ENCODE measurements at places on chromosomes 7 and 10.

- no peak for DNase-seq
Measured at GRCh38 chr7:47394751-47395252, 187.1 kb downstream of the TNS3 start.

- DNase-seq: peak; percentile 79
Measured at GRCh38 chr7:66631471-66631870, 2.8 kb downstream of the KCTD7 start.

GRCh38 chr10:70991140-70992124 lies 103.1 kb upstream of the PCBD1 start:
- no peak for DNase-seq

DNA sequence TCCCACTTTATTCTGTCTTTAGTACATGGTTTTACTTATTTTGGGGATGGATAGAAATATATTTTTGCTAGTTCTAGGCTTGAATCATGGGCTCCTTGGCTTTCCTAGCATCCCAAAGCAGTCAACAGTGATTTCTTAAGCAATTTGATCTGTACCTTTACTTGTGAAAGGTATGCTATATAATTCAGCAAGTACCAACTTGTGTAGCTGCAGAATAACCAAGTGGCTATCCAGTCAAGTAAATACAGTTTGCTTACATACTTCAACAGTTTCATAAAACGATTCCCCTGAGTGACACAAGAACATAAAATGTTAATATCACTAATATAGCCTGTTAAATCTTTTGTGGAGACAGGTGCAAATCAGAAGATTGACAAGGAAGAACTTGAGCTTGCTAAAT lies 67.2 kb downstream of the PODXL start:
- no peak for DNase-seq

DNA sequence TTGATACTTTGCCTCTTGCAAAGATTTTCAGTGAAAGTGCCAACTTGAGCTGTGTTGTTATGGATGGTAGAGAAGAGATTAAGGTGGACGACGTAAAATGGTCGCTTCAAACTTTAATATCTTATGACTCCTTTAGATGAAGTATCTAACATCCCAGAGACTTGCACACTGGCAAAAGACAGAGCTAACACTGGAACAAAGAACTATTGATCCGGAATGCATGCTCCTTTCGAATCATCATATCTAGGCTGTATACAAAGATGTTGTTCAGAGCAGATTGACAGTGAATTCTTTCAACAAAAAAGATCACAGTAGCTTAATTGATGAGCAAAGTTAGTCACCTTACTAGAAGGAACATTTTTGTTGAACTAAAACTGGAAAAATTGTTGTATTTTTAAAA lies 592.7 kb downstream of the NXPH1 start:
- no peak for DNase-seq

- DNase-seq: peak; percentile 52
Measured at GRCh38 chr7:102811942-102812678, 63.3 kb downstream of the FAM185A start.

GRCh38 chr10:112785089-112785488 lies 165.0 kb upstream of the TCF7L2 start:
- no peak for DNase-seq

- peak; percentile 26 for DNase-seq
Measured at GRCh38 chr7:111508387-111508786, 53.9 kb downstream of the IMMP2L start.

GRCh38 chr7:36512616-36513015 lies 123.0 kb downstream of the ANLN start:
- DNase-seq: peak; percentile 63

GRCh38 chr7:42573881-42574672 lies 337.1 kb upstream of the GLI3 start:
- no peak for DNase-seq

DNA sequence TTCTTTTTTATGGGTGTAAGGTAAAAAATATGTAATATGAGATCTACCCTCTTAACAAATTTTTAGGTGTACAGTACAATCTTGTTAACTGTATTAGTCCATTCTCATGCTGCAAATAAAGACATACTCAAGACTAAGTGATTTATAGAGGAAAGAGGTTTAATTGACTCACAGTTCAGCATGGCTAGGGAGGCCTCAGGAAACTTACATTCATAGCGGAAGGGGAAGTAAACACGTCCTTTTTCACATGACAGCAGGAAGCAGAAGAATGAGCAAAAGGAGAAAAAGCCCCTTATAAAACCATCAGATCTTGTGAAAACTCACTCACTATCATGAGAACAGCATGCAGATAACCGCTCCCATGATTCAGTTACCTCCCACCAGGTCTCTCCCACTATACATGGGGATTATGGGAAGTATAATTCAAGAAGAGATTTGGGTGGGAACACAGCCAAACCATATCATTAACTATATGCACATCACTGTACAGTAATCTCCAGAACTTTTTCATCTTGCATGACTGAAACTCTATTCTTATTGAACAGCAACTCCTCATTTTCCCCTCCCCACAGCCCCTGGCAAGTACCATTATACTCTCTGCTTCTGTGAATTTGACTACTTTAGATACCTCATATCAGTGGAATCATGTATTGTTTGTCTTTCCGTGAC lies 127.4 kb downstream of the WNT2 start:
- peak; percentile 22 for DNase-seq

DNA sequence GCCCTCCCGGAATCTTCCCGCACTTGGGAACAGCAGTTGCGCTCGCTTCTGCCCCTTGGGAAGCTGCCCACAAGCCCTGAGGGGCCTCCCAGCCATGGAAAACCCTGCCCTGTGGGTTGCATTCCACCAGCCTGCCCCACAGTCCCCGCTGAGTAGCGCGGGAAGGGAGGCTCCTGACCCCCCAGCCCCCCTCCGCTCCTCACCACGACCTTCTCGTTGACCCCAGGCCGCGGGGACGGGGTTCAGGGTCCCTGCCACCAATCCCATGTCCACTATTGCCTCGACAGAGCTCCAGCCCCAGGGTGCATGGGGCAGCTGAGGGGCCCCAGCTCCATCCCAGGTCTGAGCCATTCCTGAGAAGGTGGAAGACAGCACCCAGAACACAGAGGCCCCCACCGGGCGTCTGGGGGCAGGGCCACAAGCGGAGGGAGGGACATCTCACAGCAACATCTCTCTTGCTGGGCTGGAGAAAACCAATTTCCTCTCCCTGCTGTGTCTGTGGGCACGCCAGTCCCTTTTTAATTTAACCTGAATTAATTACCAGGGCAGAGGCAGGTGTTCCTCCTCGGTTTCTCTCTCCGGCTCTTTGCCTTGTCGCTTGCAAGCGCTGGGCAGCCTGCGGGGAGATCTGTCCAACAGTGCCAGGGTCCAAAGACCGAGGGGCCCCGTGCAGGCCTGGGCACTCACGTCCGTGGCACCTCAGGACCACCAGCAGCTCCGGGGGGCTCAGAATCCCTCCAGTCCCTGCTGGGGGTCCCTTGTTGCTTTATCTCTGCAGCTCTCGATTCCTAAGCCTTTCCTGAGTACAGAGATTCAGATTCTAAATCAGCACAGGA lies 57.9 kb downstream of the FOXL3 start:
- no peak for DNase-seq

DNA sequence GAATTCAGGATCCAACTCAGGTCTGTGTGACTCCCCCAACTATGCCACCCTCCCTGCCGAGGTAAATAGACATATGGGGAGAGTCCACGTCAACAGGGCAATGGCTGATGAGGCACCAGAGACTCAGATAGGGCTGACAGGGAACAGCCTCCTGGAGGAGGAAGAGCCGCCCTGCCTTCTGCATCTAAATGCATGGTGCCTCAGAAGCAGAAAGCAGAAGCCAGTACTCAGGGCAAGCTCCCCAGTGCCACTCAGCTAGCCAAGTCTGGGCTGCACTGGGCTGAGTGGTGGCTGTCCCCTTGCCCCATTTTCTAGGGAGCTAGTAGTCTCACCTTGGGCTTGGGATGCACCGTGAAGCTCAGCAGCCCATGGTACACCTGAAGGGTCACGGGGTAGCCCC lies 11.0 kb downstream of the RRP12 start:
- no peak for DNase-seq

GRCh38 chr10:8088504-8088903 lies 34.0 kb downstream of the GATA3 start:
- DNase-seq: peak; percentile 65

- DNase-seq: no peak
Measured at GRCh38 chr7:122182081-122182480, 38.0 kb upstream of the AASS start.

DNA sequence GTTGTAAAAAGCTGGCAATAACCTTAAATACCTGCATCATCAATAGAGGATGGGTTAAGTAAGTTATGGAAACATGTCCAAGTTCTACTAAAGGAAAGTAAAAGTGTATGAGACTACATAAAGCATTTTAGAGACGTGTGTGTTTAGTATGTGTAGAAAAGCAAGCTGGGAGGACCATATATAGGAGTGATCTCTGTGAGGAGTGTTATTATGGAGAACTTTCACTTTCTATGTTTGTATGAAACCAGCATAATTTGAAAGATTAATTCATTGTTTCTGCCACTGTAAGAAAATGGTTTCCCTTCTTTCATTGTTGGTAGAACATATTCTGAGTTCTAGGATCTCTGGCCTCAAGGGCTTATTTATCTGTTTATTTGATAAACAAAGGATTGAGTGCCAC lies 19.2 kb upstream of the PDLIM1 start:
- no peak for DNase-seq

DNA sequence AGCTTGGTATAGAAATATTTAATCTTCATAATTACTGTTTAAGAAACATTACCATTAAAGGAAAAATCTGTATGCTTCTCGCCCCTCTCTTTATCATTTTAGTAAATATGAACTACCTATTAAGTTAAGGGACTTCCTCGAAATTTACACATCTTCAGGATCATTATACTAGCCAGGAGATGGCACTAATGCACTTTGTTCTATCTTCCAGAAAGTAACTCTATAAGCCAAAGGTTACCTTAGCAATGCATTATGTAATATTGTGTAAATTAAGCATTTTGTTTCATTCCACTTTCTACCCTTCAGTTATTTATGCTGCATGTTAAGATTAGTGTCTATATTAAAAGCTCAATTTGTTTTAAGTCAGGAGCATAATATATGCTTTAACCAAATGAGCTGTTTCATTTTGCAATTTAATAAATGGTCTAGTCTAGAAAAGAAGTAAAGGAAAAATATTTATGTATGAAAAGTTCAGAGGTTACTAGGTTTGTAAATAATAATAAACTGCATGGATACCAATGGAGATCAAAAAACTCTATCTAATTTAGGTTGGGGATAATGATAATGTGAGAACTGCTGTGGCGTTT lies 128.5 kb downstream of the ANKRD7 start:
- peak; percentile 63 for DNase-seq

GRCh38 chr7:1331561-1332467 lies 99.1 kb downstream of the UNCX start:
- DNase-seq: no peak

GRCh38 chr10:33421789-33422462 lies 87.5 kb upstream of the NRP1 start:
- no peak for DNase-seq

DNA sequence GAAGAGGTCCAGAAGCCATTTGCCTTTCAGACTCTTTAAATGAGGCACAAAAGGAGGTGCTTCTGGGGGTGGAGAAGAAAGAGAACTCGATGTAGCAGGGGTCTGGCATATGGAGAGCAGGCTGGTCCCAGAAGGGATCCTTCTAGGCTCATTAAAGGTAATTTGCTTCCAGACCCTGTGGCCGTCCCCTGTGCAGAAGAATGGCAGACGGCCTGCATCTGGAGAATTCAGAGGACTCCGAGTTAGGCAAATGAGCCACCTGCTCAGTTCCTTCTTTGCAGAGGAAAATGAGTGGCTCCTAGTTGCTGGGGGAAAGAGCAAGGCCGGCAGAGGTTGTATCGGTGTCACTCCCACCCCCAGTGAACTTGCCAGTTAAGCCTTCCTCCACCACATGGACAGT lies 73.8 kb upstream of the FAM180A start:
- no peak for DNase-seq

GRCh38 chr7:113800826-113801225 lies 118.0 kb downstream of the PPP1R3A start:
- no peak for DNase-seq

DNA sequence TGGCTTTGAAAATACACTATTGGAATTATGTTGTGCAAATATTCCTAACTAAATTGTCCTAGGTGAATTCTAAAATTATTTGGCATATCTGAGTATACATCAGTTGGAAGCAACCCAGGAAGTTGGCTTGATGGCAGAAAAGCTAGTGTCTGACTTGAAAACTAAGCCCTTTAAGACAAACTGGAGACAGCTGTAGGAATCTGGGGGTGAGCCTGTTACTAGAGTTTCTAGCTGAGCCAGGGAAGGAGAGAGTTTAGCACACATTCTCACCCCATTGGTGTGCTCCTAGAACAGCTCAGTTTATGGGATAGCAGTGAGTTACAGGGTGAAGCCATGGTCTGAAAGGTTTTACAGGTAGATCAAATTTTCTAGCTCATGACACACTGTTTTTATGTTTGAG lies 210.2 kb upstream of the SLC26A5 start:
- no peak for DNase-seq

- DNase-seq: no peak
Measured at GRCh38 chr10:11091517-11092102, 73.9 kb downstream of the CELF2 start.

- no peak for DNase-seq
Measured at GRCh38 chr10:33719005-33719703, 384.7 kb upstream of the NRP1 start.

- DNase-seq: no peak
Measured at GRCh38 chr10:86900955-86901354, 56.5 kb downstream of the MMRN2 start.

DNA sequence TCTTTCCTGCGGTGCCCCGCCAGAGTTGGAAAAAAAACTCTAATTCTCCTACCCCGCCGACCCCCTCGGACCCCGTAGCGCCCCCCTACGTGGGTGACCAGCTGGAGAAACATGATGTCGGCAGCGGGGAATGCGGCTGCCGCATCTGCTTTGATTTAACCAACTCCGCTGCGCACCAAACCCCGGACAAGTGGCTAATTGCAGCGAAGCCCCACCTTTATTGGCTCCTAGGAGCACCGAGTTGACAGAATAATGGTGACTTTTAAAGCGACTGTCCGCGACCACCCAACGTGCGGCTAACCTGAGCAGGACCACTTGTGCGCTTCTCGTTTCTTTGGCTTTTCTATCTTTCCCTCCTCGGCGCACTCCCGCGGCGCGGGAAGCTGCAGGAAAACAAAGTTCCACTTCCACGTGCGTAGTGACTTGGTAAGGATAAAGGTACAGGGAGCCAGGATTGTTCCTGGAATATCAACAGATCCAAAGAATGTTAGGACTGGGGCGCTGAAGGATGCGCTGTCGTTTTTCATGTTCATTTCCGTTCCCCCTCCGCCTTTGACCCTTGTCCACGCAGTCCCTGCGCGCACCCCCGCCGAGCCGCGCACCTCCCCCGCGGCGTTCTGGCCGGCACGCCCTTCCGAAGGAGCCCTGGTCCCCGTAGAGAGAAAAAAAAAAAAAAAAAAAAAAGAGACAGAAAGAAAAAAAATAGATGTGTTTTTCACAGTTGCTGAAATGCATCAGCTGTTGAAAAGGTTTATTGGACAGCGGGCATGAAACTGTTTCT lies 1.4 kb downstream of the WNT16 start:
- no peak for DNase-seq

GRCh38 chr7:140310337-140311002 lies 87.9 kb downstream of the SLC37A3 start:
- no peak for DNase-seq

All from common myeloid progenitor, CD34-positive (primary cell).